ENCODE measurements at places on chromosomes 1 and 21.
A peak's percentile ranks its signal among the peaks of the same experiment; 100 is the strongest.

- no peak for DNase-seq
Observed at GRCh38 chr1:160578525-160579191, 638 bp downstream of the CD84 start.

GRCh38 chr1:34778381-34778780 is 2.6 kb upstream of the GJB3 start:
- DNase-seq = no peak

GRCh38 chr1:100213141-100213540 is 35.1 kb upstream of the LRRC39 start:
- DNase-seq = no peak

DNA sequence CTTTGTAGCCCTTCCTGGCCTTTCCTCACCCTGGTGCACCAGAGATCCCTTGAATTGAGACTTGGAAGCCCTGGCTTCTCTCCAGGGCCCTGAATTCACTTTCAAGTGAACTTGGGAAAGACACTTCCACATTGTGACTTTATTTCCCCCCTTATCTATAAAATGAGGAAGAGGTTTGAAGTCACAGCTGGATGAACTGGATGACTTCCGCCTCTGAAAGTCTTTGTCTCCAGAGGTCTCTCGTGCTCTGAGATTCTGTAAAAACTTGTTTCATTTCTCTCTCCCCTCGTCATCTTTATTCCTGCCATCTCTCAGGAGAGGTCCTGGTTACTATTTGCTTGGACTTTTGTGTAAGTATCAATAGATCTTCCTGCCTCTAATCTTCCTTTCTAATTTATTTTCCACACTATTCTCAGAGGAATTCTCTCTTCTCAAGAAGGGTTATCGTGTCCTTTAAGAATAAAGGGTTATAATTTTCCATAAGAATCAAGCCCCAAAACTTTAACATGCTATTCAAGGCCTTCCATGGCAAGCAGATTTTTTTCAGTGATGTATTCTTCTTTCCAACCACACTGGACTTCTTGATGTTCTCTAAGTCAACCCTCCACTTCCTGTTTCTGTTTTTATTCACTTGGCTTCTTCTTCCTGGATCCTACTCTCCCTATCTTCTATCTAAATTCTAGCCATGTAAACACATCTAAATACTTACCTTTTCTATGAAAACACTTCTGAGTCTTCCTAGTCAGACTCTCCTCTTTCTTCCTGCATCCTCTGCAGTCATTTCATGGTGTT is 6.5 kb upstream of the RPTN start:
- no peak for DNase-seq

GRCh38 chr1:189336115-189337100 is 1141.3 kb downstream of the BRINP3 start:
- DNase-seq = no peak

- DNase-seq = no peak
Observed at GRCh38 chr1:214213136-214213535, 67.8 kb upstream of the SMYD2 start.

DNA sequence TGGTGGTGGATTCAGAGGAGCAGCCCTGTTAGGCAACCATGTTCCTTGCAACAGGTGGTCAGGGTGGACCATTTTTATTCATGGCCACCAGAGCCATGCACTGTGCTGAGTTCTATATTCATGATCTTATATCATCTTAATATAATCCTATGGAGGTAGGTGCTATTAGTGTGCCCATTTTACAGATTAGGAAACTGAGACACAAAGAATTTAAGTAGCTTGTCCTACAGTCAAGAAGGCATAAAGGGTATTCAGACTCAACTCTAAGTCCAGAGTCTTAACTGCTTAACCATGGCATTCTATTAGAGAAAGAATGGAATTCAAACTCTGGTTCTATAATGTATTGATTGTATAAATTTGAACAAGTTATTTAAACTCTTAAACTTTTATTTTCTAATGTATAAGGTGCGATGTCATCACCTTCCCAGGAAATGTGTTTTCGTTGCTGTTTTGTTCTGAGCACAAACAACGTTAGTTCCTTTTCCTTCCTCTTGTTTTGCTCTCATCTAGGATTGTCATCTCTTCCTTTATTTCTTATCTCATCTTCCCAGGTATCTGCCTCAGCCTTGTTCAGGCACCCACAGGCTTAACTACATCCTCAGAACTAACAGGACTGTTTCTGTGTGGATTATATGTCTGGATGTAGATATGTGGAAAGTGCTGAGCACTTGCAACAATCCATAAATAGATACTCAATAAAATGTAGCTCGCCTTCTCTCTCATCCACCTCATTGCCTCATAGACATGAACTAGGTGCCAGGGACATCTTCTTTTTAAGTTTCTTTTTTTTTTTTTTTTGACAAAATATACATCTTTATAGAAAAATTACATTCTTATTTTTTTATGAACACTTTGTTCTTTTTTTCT is 207.1 kb downstream of the NFIA start:
- no peak for DNase-seq

- DNase-seq = peak; percentile 20
Observed at GRCh38 chr1:174217787-174218574, 58.7 kb downstream of the RABGAP1L start.

DNA sequence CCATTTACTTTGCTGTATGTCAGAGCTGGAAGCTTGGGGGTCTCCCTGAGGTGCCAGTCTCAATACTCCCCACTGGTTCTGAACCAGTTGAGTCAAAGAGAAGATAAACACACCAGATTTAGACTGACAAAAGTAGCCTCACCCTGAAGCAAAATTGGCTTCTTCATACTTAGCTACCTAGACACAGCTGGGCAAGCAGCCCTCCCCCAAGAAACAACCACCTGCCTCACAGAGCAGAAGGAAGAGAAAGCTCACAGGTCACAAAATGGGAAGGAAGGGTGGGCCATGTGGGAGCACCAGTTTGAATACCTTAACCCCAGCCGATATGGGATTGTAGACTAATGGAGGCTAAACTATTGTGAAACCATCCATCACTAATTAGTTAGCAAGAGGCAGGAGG is 24.6 kb upstream of the MYSM1 start:
- DNase-seq = no peak

GRCh38 chr1:41745022-41745421 is 173.7 kb downstream of the HIVEP3 start:
- no peak for DNase-seq

GRCh38 chr1:63101336-63101735 is 221.0 kb upstream of the FOXD3 start:
- DNase-seq = no peak

GRCh38 chr1:225480825-225481434 is 53.1 kb upstream of the LBR start:
- DNase-seq = no peak

DNA sequence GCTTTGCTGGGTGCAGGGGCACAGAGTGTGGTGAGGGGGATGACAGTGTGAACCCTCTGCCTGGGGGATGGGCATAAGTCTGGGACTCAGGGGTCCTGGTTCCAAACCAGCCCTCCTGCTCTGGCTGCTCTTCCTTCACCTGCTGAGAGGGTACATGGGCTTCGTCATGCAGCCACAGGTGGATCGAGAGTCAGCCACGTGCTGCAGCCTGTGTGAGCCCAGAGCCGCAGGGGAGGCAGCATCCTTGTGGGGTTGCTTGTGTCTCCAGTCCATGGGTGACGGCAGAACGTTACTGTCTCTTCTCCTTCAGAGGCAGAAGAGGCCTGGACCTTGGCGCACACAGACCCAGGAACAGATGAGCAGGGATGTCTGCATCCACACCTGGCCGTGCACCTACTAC is 12.1 kb downstream of the SNAP47 start:
- no peak for DNase-seq

DNA sequence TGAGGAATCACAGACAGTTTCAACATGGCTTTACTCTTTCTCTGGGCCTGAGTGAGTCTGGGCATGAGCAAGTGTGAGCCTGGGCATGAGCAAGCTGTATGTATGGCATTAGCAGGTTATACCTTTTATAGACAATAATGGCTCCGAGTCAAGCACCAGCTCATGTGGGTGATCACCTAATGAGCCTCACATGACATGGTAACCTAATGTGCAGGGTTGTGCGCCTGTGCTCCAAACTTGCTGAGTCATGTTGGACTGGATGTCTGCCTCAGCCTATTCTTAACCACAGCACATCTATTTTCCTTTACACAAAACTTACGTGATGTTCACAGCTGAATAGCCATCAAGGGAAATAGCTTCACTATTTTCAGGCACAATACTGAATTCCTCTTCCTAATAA is 236.2 kb upstream of the NRIP1 start:
- no peak for DNase-seq

DNA sequence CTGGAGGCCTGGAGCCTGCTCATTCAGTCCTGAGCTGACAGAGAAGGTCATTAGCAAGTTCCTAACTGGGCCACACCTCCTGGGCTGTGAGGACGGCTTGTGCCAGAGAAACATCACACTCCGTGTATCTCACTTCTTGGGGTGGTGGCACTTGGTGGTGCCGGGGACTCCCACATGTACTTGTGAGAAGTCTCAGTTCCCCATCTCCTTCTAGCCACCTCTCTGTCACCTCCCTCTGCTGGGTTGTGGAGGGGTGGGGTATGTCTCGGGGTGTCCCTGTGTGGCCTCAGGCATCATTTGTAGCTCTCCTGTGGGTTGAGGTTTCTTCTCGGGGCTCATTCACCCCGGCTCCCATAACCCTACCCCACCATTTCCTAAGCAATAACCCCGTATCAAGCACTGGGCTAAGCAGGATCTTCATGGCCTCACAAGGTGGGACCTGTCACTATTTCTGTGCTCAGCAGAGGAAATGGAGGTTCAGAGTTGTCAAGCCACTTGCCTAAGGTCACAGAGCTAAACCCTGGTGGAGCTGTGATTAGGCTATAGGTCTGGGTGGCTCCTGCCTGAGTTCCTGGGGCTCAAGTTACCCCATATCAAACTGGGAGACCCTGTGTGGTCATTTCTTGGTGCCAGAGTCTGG is 62.5 kb downstream of the UBIAD1 start:
- DNase-seq = no peak

GRCh38 chr1:39892601-39893595 is 8.8 kb downstream of the MYCL start:
- peak; percentile 64 for DNase-seq

DNA sequence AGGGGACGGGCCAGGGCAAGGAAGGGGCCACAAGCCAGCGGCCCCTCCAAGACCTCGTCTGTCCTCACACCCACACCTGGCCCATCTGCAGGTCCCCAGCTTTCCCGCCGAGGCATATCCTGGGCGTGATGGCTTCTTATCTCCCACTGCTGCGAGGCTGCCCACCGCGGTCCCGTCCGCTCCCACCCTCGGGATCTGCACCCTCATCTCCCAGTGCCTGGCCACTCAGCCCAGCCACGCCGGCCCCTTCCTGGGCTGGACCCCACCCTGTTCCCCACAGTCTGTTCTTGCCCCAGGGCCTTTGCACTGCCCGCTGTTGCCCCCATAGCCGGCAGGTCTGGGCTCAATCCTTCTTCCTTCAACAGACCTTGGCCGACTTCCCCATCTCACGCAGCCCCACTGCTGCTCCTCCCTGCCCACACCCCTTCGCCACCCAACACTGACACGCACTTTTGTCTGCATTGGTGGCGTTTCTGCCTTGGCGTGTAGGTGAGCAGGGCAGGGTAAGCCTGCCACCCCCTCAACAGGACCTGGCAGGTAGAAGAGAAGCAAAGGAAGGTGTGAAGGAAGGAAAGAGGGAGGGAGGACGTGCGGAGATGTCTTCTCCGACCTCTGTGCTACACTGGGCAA is 4.4 kb upstream of the TTC34 start:
- DNase-seq = no peak

GRCh38 chr1:161046605-161047228 is 940 bp upstream of the USF1 start:
- DNase-seq = no peak

GRCh38 chr1:237471377-237471776 is 419.3 kb downstream of the ZP4 start:
- no peak for DNase-seq

DNA sequence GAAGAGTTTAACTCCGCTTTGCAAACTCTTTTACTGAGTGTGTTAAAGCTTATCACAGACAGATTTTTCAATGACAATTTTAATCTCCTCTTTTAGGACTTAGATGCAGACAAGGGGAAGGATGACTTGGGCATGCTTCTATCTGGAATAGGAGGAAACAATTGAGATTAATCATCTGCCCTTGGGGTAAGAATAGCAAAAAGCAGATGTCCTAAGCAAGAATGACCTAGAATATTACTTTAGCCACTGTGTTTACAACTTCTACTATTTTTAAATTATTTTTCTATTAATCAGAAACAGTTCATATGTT is 569.0 kb upstream of the ADGRL2 start:
- DNase-seq = no peak

DNA sequence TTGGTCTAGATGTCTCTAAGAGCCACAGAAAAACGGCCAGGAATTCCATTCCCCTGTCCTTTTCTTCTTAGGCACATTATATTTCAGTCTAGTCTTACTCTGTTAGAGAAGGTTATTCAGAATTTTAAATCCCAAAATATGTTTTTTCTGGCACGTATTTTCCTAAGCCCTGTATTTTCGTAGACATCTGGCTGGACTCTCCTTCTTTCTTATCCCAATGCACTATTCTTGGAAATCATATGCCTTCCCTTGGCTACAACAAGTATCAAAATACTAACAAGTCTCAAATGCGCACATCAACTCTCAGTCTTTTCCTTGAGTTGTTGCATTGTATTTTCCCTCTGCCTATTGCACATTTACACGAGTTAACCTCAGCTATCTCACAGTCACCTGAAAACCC is 96.2 kb downstream of the DPYD start:
- no peak for DNase-seq

DNA sequence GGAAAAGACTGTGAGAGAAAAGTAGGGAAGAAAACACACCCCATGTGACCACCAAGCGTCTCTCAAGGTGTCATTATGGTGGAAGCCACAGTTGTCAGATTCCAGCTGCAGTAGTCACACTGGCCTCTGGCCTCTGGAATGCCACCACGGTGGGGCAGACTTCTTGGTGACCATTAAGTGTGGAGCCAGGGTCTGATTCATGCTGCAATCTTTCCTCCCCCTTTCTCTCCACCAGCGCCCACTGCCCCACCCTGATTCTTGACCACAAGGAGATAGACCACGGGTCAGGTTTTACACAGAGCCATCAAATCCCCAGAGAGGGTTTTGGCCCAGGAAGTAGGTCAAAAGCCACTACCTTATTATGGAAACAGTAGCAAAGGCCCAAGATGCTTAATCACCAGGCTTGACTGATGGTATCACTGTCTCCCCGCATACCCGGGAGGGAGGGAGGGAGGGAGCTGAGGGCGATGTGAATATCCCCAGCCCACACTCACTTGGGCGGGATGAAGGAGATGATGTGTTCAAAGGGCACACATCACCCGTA is 52.7 kb upstream of the GRHL3 start:
- DNase-seq = peak; percentile 21

- no peak for DNase-seq
Observed at GRCh38 chr1:117365350-117366176, 1.7 kb upstream of the MAN1A2 start.

DNA sequence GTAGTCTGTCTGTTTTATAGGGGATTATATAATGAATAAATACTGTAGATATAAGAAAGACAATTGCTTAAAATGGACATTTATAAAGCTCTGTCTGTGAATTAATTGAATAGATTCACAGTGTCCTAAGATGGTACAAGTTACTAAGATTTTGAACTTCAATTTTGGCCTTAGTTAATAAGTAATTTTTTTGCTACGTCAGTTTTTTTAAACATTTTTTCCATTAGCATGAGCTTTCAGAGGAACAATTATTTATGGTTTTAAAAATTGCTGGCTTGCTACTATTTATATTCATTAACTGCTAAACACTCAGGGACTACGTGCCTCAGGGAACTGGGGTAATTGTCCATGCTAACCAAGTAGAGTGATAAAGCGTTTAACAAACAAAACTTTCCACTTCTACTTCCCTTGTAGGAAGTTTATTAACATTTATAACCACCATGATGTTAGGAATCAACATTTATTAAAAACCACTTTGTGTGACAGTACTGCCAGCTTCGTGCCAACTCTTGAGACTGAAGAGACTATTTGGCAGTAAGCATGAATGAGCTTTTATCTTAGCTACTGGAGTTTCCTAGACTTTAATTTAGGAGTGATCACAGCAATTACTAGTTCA is 65.4 kb upstream of the PTGS2 start:
- DNase-seq = no peak

Data from fibroblast of skin of left quadriceps (primary cell).